Mucosa of gallbladder (tissue), 1 donor: ENCODE measurements at places on chromosomes 5 and 9.

GRCh38 chr9:117734523-117735314 is 30.5 kb downstream of the TLR4 start:
- no peak for DNase-seq

GRCh38 chr5:96381526-96381925 is 51.5 kb downstream of the PCSK1 start:
- DNase-seq: no peak

- no peak for DNase-seq
Observed at GRCh38 chr9:126894052-126894603, 20.5 kb upstream of the RALGPS1 start.

- DNase-seq: no peak
Observed at GRCh38 chr9:125255781-125256391, 5.7 kb upstream of the GAPVD1 start.

DNA sequence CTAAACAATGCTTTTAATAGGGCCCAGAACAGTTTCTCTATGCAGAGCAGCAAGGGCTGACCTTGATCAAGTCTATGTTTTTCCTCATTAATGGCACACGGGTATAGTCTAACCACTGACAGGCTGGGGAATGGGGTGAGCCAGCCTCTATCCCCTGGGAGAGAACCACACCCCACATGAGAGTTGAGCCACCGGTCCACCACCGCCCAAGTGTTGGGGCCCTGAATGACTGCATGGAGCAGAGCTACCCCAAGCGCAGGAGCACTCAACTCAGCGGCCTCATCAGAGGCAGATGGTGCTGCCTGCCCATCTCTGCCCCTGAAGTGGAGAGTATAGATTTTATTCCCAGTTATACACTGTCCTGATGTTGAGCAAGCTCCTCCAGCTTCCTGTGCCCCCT is 247.9 kb upstream of the IRX1 start:
- DNase-seq: no peak

DNA sequence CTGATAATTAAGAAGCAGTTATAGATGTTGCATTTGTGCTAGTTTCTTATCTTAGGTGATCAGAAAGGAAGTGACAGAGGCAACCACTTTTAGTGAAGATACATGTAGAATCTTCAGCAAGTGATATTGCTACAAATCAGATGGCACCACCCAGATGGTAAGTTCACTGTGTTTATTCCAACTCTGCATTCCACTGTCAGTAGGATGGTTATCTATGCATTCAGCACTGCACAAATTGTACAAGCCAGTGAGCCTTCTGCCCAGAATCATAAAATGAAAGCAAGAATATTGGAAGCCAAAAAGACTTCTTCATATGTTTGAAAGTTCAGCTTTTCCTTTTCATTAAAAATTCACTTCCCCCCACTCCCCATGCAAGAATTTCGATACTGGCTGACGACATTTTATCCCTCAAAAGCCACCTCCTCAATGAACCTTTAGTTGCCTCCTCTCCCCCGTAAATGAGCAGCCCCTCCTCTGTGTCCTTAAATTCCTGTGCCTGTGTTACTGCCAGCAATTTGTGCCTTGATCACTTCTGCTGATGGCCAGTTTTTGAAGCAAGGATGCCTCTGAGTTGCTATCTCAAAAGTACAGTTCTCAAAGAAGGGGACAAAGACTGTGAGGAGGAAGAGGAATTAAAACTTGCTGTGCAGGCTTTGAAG is 91.6 kb downstream of the ZSWIM6 start:
- no peak for DNase-seq

DNA sequence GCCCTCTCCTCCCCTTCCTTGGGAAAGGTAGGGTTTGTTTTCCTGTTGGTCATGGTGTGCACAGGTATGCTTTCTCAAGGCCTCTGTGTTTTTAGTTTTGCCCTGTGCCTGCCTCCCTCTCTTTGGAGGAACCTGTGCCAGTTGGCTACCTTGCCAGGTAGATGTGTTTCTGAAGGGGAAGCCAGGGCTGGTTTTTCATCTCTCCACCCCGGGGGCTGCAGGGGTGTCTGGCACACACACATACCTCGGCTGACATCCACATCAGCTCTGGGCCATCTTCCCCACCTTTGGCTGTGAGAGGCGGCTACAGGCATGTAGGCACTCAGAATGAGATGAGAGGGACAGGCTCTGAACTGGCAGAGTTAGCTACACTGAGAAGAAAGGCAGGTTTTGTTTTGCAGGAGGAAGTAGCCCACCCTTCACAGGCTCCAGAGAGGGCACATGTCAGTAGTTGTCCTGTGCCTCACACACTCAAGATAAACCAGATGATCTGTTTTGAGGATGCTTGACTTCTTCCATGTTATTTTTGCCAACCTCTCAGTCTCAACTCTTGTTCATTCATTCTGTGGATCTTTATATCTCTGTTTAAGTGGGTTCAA is 9.7 kb downstream of the RGMB start:
- no peak for DNase-seq

DNA sequence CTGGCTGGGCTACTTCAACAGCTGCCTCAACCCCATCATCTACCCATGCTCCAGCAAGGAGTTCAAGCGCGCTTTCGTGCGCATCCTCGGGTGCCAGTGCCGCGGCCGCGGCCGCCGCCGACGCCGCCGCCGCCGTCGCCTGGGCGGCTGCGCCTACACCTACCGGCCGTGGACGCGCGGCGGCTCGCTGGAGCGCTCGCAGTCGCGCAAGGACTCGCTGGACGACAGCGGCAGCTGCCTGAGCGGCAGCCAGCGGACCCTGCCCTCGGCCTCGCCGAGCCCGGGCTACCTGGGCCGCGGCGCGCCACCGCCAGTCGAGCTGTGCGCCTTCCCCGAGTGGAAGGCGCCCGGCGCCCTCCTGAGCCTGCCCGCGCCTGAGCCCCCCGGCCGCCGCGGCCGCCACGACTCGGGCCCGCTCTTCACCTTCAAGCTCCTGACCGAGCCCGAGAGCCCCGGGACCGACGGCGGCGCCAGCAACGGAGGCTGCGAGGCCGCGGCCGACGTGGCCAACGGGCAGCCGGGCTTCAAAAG is 36.9 kb upstream of the TTC1 start:
- peak; percentile 16 for DNase-seq

GRCh38 chr5:14442536-14442935 is 139.1 kb upstream of the OTULINL start:
- no peak for DNase-seq

- no peak for DNase-seq
Observed at GRCh38 chr5:170711300-170711699, 72.2 kb upstream of the GABRP start.

DNA sequence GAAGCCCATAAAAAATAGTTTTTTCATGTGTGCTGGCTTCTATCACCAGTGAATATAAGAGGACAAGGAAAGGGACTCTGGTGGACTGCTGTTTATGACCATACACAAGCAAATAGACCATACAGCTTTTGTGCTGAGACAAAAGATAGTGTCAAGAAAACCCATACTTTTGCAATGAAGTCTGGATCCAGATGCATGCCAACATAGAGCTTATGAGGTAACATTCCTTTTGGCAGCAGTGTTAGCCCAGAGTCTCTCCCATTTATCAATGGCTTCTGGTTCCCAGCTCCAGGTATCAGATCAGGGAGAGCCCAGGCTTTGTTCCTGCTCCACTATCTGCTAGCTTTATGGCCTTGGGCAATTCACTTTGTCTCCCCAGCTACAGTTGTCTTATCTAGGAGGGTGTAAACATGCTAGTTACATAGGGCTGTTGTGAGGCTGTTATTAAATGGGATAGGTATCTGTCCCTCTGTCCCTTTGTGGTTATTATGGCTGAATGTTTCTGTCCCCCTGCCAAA is 55.6 kb downstream of the CCDC192 start:
- DNase-seq: no peak

DNA sequence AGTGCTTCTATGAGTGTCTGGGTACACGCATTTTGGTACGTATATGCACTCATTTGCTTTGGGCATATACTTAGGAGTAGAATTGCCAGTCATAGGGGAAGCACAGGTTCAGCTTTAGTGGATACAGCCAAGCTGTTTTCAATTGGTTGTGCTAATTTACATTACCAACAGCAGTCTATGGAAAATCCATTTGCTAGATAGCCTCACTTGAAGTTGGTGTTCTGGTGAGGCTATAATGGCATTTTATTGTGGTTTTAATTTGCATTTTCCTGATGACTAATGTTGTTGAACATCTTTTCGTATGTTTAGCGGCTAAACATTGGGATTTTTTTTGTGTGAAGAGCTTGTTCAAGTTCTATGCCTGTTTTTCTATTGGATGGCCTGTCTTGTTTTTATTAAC is 76.8 kb upstream of the ANKH start:
- DNase-seq: no peak

DNA sequence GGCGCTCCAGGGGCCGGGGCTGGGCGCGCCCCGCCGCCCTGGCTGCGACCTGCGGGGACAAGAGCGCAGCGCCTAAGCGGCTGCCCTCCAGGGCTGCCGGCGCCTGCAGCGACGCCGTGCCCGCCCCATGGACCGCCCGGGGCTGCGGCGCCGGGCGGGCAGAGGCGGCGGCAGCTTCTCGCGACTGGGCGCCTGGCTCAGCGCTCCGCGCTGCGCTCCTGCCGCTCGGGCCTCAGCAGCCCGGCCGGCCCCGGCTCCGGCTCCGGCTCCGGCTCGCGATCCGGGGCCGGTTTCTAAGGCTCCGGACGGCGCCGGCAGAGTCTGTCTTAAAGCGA is at the start of gene PITX1:
PITX1 (minus strand) TSS at position 328 of the 335 bp plus-strand sequence. CDS start 347 bp downstream, outside the sequence.
- no peak for DNase-seq

- DNase-seq: no peak
Observed at GRCh38 chr9:130209422-130209821, 37.2 kb downstream of the NCS1 start.

- peak; percentile 49 for DNase-seq
Observed at GRCh38 chr5:113264046-113264445, 170.7 kb downstream of the TSSK1B start.

- no peak for DNase-seq
Observed at GRCh38 chr5:77707791-77708190, 68.3 kb downstream of the TBCA start.

DNA sequence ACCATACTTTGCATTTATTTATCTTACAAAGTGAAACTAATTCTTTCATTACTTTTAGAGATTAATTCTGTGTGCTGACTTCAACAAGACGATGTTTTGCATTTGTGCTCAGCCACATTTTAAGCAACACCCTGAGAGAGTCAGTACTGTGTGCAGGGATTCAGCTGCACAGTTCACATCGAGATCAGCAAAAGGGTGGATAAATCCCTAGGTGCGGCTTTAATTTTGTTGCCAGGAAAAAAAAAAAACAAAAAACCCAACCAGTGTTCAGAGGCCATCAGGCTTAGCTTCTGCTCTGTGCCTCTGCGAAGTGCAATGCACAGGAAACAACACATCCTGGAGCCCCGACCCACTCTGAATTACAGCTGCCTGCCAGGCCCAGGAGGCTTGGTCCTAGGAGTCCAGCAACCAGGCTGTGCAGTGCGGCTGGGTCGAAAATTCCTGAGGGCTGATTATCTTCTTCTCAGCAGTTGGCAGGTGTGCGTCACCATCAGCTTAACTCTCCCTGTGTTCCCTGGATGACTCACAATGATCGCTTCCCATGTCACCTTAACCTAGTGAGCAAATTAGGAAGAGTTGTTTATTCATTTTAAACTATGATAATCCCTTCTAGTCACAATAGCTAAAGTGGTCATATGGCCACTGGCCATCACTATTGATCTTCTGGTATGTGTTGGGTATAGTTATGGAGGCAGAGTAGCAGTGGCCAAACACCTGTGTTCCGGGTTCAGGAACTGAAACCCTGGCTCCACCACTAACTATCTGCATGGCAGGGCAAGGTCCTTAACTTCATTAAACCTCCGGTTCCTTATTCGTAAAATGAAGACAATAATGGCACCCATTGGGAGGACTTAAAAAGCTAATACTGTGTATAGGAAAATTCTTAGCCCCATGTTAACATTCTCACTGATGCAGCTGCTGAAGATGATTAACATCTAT is 31.2 kb upstream of the NDUFB6 start:
- DNase-seq: no peak

DNA sequence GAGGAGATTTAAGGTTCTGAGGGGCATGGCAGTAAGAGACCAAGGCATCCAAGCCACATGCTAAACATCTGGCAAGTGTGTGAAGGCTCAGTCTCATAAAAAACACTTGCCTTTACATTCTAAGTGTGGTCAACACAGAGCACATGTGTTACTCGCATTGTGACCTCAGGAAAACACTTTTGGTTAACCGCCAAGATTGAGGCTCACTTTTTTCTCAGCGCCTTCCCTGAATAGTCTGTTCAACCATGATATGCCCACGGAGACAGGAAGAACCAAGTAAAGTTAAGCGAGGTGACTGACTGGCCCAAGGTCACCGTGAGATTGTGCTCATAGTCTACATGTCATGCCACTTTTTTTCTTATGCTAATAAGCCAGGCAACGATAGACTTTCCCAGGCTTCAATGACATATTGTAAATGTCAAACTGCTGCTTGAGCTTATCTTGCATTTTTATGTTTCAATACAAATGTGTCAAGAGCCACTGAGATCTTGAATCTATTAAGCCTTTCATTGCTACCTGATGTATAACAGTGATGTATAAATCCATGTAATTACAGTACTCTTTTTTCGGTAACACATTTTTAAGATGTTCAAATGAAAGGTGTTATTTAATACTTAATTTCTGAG is 21.1 kb upstream of the IL9 start:
- no peak for DNase-seq

DNA sequence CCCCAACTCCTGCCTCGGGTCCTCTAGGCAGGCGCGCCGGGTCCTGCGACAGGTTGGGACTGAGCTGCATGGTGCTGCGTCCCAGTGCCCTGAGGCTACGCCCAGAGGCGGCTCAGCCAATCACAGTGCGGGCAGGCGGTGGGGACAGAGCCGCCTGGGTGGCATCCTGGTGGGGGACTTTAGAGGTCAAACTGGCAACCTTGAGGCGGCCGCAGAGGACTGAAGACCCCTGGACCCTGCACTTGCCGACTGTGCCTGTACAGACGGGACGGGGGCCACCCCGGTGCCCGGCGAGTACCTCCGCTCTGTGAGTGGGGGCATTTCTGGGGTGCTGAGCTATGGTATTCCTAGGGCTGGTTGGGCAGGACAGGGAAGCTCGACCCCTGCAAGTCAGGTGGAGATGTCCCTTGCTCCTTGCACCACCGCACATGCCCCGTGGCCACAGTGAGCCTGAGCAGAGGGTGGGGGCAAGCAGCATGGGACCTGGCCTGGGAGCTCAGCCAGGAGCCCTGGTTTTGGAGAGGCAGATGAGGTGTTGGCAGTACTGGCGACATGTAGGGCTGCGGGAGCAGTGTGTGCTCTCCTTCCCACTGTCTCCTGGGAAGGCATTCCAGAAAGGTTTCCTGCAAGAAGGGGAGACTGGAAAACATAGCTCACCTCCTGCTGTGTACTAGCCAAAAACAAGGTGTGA is 45.5 kb downstream of the CTSL start:
- no peak for DNase-seq

DNA sequence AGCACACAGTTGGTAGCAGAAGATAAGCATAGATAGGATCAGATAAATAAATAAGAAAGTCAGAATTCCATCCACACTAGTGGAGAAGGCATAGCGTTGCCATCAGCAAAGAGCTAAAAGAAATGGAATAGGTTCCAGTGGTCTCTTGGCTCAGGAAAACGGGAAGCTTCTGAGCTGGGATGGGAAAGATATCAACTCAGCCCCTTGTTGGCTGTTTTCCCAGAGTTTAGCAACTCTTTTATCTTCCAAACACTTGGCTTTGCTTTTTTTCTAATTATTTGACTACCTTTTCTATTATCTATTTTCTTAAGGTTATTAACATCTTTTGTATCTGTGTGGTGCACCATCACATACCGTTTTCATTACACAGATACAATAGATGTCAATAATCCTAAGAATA is 445.7 kb upstream of the TRPC7 start:
- no peak for DNase-seq
